Mucosa of descending colon (tissue), 3 donors: ENCODE measurements at places on chromosomes 6 and 20. TPM values are rescaled to one million over a fixed set of nuclear protein-coding genes. Genes with fewer than 3 reads are reported as not detected.

The PRPH2 gene
- 0.72 TPM for total RNA-seq

The RSPH9 gene
- not detected for total RNA-seq

The TFAP2A gene
- 0.09 TPM for total RNA-seq

The OPN5 gene
- not detected for total RNA-seq

The SIRPG gene
- 1.1 TPM for total RNA-seq

DNA sequence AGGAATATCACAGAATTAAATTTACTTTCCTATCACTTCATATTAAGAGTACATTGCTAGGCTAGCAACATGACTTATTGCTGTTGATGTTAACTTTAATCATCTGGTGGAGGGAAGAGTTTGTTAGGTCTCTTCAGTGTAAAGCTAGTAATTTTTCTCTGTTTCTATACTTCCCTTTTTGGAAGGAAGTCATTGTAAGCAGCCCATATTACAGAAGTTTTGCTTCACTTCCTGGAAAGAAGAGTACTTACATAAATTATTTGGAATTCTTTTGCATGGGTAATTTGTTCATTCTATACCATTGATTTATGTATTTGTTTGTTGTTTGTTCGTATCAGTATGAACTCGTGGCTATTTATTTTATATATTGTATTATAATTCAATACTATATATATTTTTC lies 405.2 kb downstream of the RFPL4B start:
- DNase-seq, result no peak

DNA sequence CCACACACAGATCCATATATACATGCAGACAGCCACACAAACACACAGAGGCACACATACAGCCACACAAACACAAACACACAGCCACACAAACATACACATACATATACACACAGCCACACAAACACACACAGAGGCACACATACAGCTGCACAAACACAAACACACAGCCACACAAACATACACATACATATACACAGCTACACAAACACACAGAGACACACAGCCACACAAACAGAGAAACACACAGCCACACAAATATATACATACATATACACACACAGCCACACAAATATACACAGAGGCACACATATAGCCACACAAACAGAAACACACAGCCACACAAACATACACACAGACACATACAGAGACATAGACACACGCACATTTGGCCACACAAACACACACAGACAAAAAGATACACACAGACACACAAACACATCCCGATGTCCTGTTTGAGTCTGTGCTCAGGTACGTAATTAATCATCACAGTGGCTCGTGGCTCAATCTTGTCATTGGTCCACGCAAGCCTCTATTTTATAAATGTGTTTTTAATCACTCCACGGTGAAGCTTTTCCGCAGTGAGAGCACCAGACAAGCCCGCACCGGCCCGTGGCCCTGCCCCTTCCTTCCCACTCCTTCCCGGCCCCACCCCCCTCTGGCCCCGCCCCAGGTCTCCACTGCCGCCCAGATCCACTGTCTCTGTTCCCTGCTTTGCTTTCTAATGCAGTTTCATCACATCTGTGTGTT lies 135.3 kb downstream of the CDH4 start:
- DNase-seq, result no peak

DNA sequence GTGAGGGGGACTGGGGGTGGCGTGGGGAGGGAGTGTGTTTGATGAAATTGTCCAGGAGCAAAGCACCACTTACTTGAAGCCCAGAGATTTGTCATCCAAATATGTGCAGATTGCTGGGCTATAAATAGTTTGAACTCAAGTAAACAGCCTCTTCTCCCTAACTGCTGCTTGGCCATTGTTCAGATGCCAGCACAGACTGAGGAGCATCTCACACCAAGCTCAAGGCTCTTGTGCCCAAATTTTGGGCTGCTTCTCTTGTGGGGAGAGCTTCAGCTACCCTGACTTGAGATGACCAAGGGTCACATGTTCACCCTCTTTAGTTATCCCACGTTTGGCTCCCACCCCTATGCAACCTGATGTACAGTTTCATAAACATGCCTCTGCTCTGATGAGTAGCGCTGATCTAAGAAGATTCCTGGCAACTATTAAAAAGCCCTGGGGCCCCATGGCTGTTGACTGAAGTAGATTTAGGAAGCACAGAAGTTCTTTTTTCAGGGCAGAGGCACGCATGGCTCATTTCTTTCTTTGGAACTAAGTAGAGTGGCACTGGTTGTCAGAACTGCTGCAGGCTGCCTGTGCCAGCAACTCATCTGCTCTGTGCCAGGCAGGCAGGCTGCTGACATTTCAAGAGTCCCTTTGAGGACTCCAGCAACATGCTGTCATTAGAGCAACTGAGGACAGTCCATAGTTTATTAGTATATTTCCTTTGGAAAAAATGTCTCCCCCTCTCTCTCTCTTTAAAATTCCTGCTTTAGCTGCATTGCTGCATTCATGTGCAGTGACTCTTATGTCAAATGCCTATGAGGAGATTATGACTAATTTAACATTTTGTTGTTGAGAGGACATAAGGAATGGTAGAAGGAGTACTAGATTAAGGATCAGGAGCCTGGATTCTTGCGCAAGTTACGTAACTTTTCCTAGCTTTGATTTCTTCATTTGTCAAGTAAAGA lies 9.6 kb upstream of the PKIG start:
- no peak for DNase-seq

DNA sequence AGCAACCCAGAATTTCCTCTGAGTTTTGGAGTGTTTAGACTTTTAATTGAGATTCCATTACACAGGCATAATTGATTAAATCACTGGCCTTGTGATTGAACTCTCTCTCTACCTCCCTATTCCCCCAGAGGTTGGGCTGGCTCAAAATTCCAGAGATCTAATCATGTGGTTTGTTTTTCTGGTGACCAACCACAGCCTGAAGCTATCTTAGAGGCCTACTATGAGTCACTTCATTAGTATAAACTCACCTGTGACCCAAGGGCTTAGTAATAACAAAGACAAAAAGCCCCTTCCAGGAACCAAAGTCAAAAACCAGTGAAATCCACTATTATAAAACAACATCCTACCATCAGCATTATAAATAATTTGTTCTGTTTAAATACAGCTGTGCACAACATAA lies 992.5 kb upstream of the CITED2 start:
- DNase-seq, result no peak

- DNase-seq, result no peak
Observed at GRCh38 chr6:10852361-10852960, 14.1 kb upstream of the MAK start.

DNA sequence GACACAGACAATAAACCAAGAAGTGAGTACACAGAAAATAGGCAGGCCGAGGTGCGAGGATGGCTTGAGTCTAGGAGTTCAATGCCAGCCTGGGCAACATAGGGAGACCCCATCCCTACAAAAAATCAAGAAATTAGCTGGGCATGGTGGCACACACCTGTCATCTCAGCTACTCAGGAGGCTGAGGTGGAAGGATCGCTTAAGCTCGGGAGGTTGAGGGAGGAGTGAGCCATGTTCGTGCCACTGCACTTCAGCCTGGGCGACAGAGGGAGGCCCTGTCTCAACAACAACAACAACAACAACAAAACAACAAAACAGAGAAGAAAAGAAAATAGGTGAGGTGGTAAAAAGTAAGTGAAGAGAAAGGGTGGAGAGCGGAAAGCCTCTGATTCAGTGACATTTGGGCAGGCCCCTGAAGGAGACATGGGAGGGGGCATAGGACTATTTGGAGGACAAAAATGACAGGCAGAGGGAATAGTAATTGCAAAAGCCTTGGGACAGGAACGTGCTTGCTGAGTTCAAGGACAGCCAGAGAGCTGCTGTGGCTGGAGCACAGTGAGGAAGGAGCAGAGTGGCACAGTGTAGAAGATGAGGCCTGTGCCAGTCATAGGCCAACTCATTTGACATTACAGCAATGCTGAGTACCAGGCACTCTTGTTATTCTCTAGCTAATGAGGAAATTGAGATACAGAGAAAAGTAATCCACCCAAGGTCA lies 160.6 kb downstream of the VEGFA start:
- DNase-seq, result no peak

- DNase-seq, result no peak
Observed at GRCh38 chr6:54775576-54775975, 71.0 kb upstream of the FAM83B start.

- DNase-seq, result no peak
Observed at GRCh38 chr20:36396847-36397630, 90.9 kb downstream of the DLGAP4 start.

GRCh38 chr6:35049156-35049735 lies 91.9 kb downstream of the TCP11 start:
- peak; percentile 31 for DNase-seq

GRCh38 chr20:44069203-44070011 lies 117.6 kb downstream of the JPH2 start:
- DNase-seq, result no peak

DNA sequence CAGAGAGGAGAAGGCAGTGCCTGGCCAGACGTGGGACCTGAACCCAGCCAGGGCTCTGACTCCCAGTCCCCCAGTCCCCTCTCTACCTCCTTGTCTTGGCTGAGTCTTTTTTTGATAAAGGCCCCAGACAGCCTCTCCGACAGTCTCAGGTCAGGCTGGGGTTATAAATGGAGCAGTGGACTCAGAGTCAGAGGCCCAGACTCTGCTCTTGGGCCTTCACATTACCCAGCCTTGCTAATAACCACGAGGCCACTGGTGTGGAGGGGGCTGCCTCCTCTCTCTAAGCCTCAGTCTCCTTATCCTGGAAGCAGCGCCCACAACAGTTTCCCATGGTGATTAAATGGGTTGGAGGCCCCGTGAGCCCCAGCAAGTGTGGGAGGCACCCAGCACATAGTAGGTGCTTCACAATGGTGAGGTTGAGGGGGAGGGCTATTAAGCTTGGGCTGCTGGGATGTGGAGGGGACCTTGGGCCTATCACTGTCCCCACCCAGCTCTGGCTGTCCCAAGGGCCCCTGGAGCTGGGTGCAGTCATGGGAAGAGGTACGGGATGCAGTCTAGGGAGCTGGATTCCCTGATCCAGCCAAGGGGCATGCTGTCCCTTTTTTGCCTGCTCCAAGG lies 35.7 kb downstream of the TGM2 start:
- DNase-seq, result no peak

DNA sequence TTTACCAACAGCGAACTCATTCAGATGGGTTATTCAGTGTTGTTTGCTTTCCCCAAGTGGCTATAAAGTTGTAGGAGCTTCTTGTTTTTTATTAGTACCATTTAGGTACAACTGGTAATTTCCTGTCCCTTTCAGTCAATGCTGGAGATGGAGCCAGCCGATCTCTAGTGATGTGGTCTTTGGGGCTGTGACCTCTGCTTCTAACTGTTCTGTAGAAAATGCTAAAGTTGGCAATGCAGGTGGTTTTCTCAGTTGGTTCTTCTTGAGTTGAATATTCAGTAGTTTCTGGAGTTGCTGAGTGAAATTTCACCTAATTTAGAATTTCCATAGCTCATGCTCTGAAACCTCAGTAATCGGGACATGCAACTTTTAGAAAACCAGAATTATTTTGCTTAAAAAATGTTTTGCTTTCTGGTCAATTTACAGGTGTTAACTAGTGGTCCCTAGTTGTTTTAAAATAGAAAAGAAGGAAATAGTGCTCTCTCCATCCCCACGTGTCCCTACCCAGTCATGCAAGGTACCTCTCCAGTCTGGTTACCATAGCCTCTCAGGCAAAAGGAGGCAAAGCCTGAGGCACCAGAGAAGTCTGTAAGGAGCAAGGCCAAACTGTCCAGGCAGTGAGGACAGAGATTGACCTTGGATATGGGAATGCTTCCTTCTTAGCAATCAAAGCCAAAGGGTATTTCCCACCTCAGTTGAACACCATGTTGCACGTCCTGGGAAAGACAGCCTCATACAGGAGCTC lies 27.3 kb upstream of the GABRR1 start:
- DNase-seq, result no peak

GRCh38 chr20:11852189-11852588 lies 65.5 kb upstream of the BTBD3 start:
- no peak for DNase-seq
